ENCODE measurements at places on chromosomes 6 and 20. TPM values are rescaled to one million over a fixed set of nuclear protein-coding genes. Genes with fewer than 3 reads are reported as not detected.

NPEPL1 gene
- total RNA-seq, result 22.0 TPM

SLC22A1 gene
- 0.59 TPM for total RNA-seq

ADGRF4 gene
- total RNA-seq, result not detected

MYO6 gene
- 28.7 TPM for total RNA-seq

GPSM3 gene
- total RNA-seq, result 4.6 TPM

Measured in spinal cord (tissue), 10 donors.